Stimulated activated CD4-positive, alpha-beta T cell treated with anti-CD3 and anti-CD28 coated beads, Interleukin-4, amount 100 ng/mL, for 48 hours (primary cell): ENCODE measurements at places on chromosomes 4 and X.

DNA sequence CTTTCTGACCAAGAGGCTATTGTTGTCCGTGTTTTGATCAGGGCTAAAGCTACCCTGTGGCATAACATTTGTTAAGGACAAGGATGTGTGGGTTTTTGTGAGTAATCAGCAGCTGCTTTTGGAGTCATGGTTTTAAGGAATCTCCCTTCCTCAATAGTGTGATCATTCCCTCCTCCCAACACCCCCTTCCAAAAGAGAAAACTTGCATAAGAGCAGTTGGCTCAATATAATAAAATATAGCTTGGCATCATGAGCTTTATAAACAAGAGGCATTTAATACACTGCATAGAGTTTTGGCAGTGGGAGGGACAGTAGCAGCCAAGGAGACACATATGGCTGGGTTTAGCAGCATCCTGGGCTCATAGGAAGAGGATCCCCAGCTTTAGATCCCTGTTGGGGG, 84.7 kb downstream of the NHS start:
- DNase-seq: no peak

DNA sequence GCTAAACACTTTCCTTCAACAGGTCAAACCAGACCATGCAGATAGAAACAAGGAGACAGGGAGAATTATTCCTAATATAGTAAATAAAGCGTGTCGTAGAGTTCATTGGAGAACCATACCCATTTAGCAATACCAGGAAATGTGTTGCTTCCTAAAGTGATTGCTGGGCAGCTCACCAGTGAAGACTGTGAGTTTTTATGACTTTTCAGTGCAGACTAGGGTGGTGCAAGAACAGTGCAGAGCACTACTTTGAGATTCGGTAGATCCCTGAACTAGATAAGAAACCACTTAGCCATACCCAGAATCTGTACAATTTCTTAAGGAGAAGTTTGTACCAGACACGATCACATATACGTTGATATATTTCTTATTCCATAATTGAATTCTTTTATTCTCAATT, 87.4 kb downstream of the EMCN start:
- DNase-seq: no peak

DNA sequence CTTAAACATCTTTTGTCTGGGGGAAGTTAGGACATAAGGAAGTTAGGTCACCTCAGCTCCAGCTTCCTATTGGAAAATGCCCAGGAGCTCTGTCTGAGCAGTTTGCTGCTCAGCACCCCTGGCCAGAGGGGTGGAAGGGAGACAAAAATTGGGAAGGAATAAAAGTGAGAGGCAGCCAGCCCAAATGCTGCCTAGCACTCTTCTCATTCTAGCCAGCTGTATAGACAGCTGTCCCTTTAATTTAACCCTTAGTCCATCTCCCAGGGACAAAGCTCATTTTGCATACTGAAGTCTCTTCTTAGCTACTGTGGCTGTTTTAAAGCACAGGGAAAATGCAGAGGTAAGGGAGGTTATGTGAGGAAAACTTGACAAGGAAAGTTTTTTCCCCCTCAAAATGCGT, 89.5 kb upstream of the CITED1 start:
- DNase-seq: no peak

- no peak for DNase-seq
Observed at GRCh38 chrX:69138118-69138390, 27.2 kb downstream of the PJA1 start.

GRCh38 chrX:142999199-142999701, 26.5 kb upstream of the SPANXN4 start:
- no peak for DNase-seq
